ENCODE measurements at places on chromosomes 16 and 17.

- DNase-seq, result no peak
Observed at GRCh38 chr17:43832976-43833829, at the start of gene MPP3. MPP3 (minus strand) TSS chr17:43833146; CDS start chr17:43831906, 1,240 bp downstream.

DNA sequence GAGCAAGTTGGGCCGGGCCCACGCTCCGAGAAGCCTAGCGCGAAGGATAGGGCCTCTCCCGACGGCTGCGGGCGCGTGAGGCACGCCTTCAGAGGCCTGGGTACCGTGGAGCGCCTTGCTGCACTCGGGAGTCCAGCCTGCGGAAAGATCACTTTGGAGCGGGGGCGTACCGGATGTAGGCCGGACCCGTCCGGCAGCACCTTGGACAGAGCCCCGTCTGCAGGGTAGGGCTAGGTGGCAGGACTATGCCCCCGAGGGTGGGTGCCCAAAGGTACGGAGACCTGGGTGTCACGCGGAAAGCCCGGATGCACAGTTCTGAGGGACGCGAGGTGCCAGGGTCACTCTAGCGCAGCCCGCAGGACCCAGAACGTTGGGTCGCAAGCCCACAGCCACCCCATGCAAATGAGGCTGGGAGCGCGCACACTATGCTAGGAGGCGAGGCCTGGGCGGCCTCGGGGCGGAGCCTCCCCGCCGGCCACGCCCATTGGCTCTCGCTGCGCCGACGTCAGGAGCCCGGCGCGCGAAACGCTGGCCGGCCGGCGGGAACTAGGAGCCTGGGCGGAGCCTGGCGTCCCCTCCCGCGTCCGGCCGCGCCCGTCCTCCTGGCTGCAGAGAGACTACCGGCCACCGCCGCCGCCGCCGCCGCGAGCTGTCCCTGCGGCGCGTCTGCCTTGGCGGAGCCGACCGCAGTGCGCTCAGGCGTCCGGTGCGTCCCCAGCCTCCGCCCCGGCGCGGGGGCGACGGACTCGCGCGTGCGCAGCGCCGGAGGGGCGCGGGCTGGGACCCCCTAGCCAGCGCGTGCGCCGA lies at the start of gene PAQR4:
Gene PAQR4, plus strand, starts transcription at position 611 of the 807 bp plus-strand sequence. CDS start 327 bp downstream, outside the sequence.
- peak; percentile 98 for DNase-seq

GRCh38 chr17:58232707-58233156 lies 5.7 kb upstream of the LPO start:
- DNase-seq, result no peak

DNA sequence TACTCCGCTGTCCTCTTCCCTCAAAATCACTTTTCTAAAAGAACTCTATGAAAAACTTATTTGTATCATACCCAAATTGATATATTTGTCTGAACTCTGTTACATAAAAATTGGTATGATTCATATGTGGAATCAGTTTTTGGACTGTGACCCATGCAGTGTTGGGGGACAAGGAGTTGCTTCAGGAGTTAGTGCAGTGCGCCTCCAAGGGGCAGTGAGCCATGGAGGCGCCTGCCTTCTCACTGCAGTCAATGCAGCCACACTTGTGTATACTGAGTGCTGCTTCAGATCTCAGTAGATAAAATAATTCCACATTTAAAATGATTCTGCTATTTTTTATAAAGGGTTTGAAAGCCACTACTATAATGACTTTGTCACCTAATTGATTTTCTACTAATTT lies 32.5 kb downstream of the DGKE start:
- no peak for DNase-seq

- DNase-seq, result no peak
Observed at GRCh38 chr17:67493812-67494211, 116.7 kb downstream of the PITPNC1 start.

All from GM12891 (cell line).